Effector memory CD8-positive, alpha-beta T cell (primary cell): ENCODE measurements at places on chromosomes 12 and 14.

GRCh38 chr14:72796935-72797334 lies 97.0 kb downstream of the DPF3 start:
- DNase-seq = no peak

- no peak for DNase-seq
Observed at GRCh38 chr12:68319988-68320623, 12.1 kb downstream of the MDM1 start.

- DNase-seq = no peak
Observed at GRCh38 chr12:5661811-5662210, 229.9 kb downstream of the NTF3 start.

DNA sequence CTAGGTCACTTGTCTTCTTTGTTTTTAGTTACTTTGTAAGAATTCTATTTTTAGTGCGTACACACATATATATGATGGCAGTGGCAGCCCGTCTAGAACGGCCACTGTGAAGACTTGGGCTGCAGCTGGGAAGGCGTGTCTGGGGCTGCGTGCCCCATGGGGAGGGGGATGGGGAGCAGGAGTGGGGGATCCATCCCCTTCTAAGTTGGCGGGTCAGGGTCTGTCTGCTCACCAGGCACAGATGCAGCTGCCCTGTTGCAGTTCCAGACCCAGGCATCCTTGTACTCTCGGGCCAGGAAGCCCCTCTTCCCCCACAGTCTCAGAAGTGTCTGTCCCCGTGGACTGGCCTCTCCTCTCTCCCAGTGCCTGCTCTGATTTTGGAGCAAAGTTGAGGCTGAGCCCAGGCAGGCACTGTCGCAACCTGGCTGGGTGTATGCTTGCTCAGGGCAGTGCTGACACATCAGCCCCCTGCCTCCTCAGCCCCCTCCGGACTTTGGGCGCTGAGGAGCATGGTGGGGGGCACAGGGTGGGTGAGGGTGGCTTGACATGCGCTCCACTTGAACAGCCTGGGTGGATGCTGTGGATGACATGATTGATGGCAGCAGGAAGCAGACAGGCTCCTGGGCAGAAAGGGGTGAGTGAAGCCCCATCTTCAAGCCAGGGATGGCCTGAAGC lies 271.2 kb upstream of the NAV3 start:
- no peak for DNase-seq

DNA sequence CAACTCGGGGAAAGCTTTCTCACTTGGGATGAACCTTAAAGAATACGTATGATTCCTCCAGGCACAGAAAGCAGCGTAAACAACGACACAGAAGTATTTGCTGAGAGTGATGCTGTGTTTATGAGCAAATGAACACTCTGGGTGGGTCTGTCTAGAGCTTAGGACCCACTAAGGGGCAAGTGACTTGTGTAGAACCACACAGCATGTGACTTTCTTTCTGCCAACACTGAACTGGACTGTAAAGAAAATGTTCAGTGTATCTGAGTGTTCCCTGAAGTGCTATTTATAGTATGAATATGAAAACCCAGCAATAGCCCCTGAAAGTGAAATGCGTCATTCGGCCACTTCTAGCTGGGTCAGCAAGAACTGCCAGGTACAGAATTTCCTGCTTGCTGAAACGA lies 78.5 kb downstream of the ST8SIA1 start:
- DNase-seq = no peak

DNA sequence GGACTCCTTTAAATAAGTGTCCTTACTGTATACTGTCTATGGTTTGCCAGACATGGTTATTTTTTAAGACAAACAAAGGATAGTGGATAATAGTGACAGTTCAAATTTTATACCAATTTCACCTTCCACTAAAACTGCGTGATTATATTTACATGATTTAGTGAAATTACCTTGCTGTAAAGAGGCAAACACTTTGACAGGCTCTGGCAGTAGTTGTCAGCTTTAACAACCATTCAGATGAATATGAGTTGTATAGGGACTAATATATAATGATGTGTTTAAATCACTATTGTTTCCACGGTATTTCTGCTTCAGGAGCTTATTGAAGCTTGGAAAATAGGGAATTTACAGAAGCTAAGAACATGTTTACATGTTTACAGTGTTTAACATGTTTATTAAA lies 1364.0 kb downstream of the FSCB start:
- no peak for DNase-seq

- no peak for DNase-seq
Observed at GRCh38 chr12:31232361-31232965, 93.5 kb downstream of the SINHCAF start.
